BJ (cell line): ENCODE measurements at places on chromosomes 4 and X. TPM values are rescaled to one million over a fixed set of nuclear protein-coding genes. Genes with fewer than 3 reads are reported as not detected.

FGD1 gene
- polyA plus RNA-seq = 3.5 and 5.6 TPM in 2 replicates

CXorf49 gene
- polyA plus RNA-seq = not detected in 2 replicates

GPR143 gene
- polyA plus RNA-seq = not detected in 2 replicates

FBXW7 gene
- polyA plus RNA-seq = 4.1 and 11.0 TPM in 2 replicates

SHROOM3 gene
- 25.1 and 46.1 TPM in 2 replicates for polyA plus RNA-seq

MSX1 gene
- 4.4 and 6.9 TPM in 2 replicates for polyA plus RNA-seq

- peak; percentile 27 for DNase-seq
Measured at GRCh38 chr4:54189140-54189539, 40.0 kb upstream of the PDGFRA start.

- no peak for DNase-seq
Measured at GRCh38 chr4:25007598-25007997, 23.1 kb downstream of the LGI2 start.

- DNase-seq = no peak
Measured at GRCh38 chr4:175953960-175954521, 111.6 kb upstream of the WDR17 start.

GRCh38 chr4:11470438-11471045 lies 41.8 kb upstream of the HS3ST1 start:
- DNase-seq = no peak

DNA sequence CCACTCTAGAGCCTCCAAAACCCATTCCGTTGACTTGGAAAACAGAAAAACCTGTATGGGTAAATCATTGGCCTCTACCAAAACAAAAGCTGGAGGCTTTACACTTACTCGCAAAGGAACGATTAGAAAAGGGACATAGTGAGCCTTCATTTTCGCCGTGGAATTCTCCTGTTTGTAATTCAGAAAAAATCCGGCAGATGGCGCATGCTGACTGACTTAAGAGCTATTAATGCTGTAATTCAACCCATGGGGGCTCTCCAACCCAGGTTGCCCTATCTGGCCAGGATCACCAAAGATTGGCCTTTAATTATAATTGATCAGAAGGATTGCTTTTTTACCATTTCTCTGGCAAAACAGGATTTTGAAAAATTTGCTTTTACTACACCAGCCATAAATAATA lies 60.8 kb downstream of the ZNF732 start:
- DNase-seq = no peak

GRCh38 chr4:89056292-89056952 lies 563 bp downstream of the FAM13A start:
- DNase-seq = no peak

GRCh38 chr4:158122501-158122900 lies 50.3 kb downstream of the GASK1B start:
- DNase-seq = no peak

DNA sequence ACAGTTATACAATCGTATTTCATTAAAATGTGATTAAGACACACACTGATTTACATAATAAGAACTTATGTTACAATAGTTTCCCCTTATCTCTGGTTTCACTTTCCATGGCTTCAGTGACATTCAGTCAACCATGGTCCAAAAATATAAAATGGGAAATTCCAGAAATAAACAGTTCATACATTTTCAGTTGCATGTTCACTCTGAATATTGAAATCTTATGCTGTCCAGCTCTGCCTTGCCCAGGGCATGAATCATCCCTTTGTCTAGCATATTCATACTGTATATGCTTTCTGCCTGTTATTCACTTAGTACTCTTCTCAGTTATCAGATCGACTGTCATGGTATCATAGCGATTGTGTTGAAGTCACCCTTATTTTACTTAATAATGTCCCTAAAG lies 173.8 kb upstream of the DCAF12L2 start:
- no peak for DNase-seq

DNA sequence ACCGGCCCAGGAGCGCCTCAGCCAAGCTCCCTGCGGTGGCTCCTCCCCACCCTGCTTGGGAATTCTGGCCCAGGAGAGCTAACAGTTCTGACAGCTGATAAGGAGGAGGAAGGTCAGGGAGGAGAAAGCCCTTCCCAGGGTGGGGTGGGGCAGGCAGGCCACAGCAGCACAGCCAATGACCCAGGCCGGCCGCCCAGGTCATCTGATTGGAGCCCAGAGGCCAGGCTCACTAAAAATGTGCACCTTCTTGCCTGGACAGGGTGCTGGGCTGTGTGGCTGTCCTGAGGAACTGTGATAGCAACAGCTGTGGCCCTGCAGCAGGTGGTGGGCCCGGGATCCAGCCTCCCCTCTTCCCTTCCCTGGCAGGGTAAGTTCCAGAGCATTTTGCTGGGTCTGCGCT lies 17.2 kb upstream of the SH3TC1 start:
- DNase-seq = no peak

DNA sequence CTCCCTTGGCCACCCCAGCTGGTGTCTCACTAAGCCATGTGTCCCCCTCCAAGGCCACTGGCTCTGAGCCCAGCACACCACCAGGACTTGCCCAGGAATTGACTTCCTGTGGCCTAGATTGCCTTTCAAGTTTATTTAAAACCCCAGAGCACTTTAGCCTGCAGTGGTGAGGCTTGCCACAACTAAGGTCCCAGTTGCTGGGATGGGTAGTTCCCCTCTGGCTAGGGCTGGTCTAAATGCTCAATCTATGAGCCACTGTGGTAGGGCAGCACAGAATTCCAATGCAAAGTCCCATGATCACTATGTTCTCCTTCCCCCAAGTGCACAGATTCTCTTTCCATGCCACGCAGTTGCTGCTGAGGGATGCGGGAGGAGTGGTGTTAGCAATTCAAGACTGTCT lies 61.1 kb upstream of the HCCS start:
- DNase-seq = no peak

DNA sequence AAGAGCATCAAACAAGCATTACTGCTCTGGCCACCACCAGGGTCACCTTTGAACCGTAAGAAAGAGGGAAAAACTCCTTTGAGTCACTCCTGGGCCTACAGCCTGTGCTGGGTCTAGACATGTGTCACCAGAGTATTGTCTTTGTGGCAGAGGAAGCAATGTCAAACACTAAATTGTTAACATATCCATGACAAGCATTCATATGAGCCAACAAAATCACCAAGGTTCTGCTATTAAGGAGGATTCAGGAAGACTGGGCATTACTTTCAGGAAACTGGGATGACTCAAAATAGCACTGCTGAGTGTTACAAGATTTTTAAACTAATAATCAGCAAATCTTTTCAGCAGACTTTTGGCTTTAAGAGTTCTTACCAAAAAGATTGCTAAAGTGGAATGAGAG lies 28.1 kb downstream of the LGI2 start:
- DNase-seq = no peak

DNA sequence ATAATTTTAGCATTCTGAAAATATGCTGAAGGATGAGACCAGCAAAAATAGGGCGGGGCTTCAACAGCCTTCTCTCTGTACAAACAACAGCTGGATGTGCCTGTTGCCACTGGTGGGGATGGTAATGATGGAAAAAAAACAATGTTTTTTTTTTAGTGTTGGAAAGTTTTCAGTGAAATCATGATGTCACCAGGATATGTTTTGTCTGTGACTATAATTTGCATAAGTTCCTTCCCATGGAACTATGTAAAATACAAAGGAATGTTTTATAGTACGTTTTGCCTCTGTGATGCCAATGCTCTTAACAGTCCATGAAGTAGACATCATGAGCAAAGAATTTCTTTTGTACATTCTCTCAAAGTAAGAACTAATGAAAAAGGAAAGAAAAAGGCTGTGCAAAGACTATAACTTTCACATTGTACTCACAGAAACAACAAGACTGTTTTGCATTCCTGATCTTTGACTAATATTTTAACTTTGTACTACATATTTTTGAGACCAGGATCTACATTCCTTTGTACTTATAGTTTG lies 589.7 kb downstream of the SPRY1 start:
- DNase-seq = peak; percentile 90

DNA sequence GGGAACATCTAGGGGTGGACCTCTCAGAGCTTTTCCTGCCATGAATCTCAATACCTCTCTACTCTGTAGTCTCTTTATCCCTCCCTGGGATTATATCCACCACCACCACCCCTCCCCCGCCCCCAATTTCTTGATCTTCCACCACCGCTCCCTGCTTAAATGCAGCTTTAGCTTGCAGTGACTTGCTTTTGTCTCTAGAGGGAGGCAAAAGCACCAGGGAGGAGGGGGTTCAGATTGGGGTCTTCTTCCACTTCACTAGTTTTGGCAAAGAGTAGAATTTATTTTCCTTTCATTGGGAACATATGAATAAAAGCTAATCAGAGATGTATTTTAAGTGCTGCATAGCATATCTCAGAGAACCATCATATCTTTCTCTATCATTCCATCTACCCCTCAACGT lies 5.5 kb downstream of the ARHGAP36 start:
- no peak for DNase-seq

GRCh38 chrX:14497184-14497666 lies 32.1 kb upstream of the GLRA2 start:
- DNase-seq = no peak

GRCh38 chr4:147286846-147287587 lies 193.9 kb upstream of the EDNRA start:
- no peak for DNase-seq

DNA sequence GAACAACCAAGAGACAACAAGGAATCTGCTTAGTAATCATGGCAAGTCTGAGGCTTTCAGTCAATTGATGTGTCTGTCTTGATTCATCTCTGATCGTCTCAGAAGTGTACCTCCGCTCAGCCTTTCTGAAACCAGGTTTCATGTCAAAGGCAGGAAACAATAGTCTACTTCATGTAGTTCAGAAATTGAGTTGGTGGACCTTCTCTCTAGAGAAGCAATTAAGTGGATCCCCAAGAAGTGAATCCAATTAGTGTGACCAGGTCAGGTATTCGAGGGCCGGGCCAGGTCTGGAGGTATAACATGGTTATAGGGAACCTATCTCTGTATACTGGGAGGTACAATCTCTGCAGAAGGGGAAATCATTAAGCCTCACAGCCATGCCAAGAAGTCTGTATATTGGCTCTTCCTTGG lies 32.0 kb downstream of the DAPP1 start:
- no peak for DNase-seq

- DNase-seq = no peak
Measured at GRCh38 chr4:77471821-77472495, 133.7 kb upstream of the CXCL13 start.

GRCh38 chr4:181776264-181777054 lies 466.7 kb upstream of the TENM3 start:
- DNase-seq = no peak

GRCh38 chrX:9677098-9677739 lies 88.4 kb downstream of the GPR143 start:
- no peak for DNase-seq

DNA sequence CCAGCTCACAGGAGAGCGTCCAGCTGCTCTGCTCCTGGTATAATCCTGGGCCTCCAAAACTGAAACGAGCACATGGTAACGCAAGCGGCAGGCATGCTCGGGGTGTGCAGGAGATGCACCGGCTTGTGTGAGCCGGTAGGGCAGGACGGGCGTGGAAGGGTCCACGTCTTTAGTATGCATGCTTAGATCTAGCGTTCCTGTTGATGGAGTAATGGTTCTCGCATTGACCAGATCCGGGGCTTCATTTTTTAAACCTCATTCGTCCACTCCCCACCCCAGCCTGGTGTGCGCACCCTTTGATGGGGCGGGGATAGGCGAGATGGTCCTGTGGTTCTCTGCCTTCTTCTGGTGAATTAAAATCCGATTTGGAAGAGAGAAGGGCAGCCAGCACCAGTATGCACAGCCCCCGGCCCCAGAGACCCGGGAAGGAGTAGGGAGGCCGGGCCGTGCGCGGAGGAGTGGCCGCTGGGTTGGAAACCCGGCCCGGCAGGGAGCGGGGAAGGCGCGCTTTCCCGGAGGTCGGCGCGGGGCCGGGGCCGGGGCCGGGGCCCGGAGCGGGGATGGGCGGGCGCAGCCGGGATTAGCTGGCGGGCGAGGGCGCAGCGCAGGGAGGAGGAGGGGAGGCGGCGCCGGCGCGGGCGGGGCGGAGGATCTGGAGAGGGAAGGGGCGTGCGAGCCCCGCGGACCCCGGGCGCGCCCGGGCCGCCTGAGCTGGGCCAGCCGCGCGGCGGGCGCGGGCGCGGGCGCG lies 39.9 kb downstream of the FAM149A start:
- DNase-seq = no peak
